ENCODE measurements at places on chromosomes 7 and 10. TPM values are rescaled to one million over a fixed set of nuclear protein-coding genes. Genes with fewer than 3 reads are reported as not detected.

ZWINT gene
- 10.9 TPM for total RNA-seq

DNA sequence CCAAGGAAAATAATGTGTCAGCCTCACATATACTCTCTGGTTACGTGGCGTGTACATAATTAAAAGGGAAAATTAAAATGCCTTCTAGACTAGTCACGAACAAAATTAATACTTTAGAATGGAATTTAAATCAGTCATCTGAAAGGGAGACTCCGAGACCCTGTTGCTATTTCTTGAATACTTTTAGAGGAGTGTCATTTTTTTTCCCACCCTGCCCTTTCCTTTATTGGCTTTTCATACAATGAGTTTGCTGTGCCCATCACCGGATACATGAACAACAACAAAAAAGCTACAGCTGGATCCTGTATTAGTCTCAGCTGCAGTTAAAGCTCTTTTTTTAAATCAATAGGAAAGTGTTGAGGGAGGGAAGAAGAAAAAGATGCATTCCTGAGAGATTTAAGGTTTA, 20.1 kb downstream of the CYTH3 start:
- peak; percentile 85 for DNase-seq

GRCh38 chr10:18500576-18500975, 150.8 kb downstream of the NSUN6 start:
- DNase-seq, result no peak

TMEM178B gene
- total RNA-seq, result under 0.01 TPM

DLX5 gene
- total RNA-seq, result not detected

GRCh38 chr7:16708980-16709379, 44.6 kb upstream of the TSPAN13 start:
- peak; percentile 99 for DNase-seq

CRPPA gene
- total RNA-seq, result 1.5 TPM

ACSM6 gene
- total RNA-seq, result not detected

C10orf90 gene
- total RNA-seq, result 0.17 TPM

DNA sequence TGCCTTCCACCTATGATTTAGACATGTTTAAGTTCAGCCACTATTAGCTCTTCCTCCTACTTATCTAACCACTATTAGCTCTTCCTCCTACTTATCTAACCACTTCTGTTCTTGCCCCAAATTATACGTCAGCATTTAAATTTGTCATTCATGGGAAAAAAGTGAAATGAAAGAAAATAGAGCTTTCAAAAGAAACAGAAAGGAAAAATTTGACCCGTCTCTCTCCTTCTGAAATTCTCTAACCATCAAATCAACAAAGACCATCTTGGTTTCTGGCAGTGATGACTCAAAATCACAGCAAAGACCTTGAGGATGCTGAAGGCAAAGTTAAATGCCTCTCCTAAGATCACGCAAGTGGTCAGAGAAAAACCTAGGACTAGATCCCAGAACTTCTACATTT, 2.6 kb downstream of the LIPA start:
- DNase-seq, result no peak

ZNF786 gene
- total RNA-seq, result 5.4 TPM

All from fibroblast of lung (primary cell).